Central memory CD8-positive, alpha-beta T cell (primary cell): ENCODE measurements at places on chromosomes 6 and 20.
A peak's percentile ranks its signal among the peaks of the same experiment; 100 is the strongest.

GRCh38 chr20:3925899-3926638, 36.9 kb downstream of the PANK2 start:
- H3K4me1 ChIP-seq, result peaks cover 70% of the 10 kb centered on the region
- no peak overlapping the region for H3K4me3 ChIP-seq
- no peaks in the 10 kb centered on the region for H3K27me3 ChIP-seq
- H3K36me3 ChIP-seq, result peaks cover 40% of the 10 kb centered on the region

DNA sequence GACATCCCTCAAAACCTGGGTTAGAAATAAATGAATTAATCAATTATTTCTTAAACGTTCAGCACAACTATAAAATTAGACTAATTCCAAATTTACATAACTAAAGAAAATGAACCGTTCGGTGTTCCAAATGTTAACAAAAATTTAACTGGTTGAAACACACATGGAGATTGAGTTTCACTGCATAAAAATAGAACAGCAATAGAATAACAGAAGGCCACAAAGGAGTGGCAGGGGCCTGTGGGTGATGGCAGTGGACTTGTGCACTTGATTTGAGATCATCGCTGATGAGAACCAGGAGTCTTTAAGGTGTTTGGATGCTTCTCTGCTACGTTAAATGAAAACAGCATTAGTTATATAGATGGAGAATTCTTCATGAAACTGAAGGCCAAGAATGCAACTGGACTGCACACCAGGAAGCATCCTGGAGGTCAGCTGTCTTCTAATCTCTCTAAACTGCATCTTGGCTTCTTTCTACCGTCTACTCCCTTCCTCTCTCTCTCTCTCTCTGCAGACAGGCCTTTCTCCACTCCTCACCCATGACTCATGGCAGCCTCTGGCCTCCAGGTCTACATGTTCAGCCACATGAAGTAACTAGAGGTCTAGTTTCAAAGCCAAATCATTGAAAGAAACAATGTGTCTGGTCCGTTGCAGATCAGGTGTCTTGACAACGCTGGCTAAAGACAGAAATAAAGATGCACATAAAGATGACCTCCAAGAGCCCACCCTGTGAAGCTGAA, 111.3 kb downstream of the SIM1 start:
- H3K27ac ChIP-seq, result no peak overlapping the region
- no peak overlapping the region for H3K4me3 ChIP-seq
- DNase-seq, result no peak
- peaks cover 1% of the 10 kb centered on the region for H3K36me3 ChIP-seq
- H3K4me1 ChIP-seq, result no peaks in the 10 kb centered on the region
- no peaks in the 10 kb centered on the region for H3K27me3 ChIP-seq

DNA sequence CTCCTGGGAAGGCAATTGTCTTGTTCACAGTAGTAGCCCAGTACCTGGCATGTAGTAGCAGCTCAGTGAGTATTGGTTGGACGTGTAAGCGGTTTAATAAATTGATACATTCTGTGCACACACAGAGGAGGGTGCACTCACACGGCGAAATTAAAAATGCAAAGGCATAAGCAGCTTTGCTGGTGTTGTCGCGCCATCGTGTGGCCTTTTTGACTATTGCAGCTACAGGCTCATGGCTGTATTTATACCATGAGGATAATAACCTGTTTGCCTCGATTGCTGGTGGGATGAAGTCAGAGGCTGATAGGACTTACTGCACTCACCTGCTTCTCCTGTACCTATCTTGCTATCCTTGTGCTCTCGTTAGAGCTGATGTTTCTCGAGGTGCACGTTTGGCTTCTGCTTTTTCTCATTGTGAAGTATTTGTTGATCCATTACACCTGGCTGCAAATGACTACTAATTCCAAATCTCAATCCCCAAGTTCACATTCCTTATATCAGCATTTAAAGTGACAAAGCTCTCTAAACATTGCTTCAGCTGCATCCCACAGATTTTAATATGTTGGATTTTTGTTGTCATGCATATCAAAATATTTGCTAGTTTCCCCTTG, 61.5 kb downstream of the TBXT start:
- no peak overlapping the region for H3K4me3 ChIP-seq
- H3K36me3 ChIP-seq, result no peaks in the 10 kb centered on the region
- peak; percentile 27 for DNase-seq
- H3K4me1 ChIP-seq, result peaks cover 5% of the 10 kb centered on the region
- no peak overlapping the region for H3K27ac ChIP-seq
- H3K27me3 ChIP-seq, result peaks cover 33% of the 10 kb centered on the region

DNA sequence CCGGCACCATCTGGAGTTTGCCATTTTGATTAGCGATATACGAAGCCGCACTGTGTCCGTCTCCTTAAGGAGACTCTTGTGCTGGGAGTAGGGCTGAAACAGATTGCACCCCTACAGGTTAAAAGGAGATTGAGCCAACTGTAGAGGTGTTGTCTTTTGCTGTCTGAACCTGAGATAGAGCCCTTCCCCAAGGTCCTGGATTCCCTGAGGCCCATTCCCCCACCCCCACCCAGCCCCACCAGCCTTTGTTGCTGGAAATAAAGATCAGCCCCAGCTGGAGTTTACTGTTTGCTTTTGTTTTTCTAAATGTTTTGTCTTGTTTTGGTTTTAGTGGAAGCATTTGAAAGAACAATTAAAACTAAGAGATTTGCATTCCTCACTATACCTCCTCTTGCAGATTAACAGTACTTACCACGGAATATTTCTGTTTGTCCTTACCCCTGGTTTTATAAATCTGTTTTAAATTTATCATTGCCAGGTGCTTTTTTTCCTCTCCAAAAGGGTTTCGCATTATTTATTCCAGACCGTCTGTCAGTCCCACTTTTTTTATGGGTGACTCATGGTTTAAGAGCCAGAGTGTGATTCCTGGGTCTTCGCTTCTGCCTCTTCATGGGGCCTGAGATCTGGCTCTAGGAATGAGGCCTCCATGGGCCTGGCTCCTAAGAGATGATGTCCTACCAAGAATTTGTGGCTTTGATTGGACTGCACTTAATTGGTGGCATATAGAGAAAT, 169.2 kb downstream of the DTNBP1 start:
- DNase-seq, result no peak
- no peak overlapping the region for H3K4me3 ChIP-seq
- peaks cover 18% of the 10 kb centered on the region for H3K36me3 ChIP-seq
- no peaks in the 10 kb centered on the region for H3K27me3 ChIP-seq
- peaks cover 46% of the 10 kb centered on the region for H3K4me1 ChIP-seq
- no peak overlapping the region for H3K27ac ChIP-seq

- H3K36me3 ChIP-seq, result peaks cover 2% of the 10 kb centered on the region
- no peak overlapping the region for H3K27ac ChIP-seq
- no peak for DNase-seq
- no peaks in the 10 kb centered on the region for H3K4me1 ChIP-seq
Measured at GRCh38 chr6:134186355-134186754, 131.6 kb downstream of the SGK1 start.

- H3K36me3 ChIP-seq, result peaks cover 9% of the 10 kb centered on the region
- H3K27ac ChIP-seq, result no peak overlapping the region
- no peak overlapping the region for H3K4me3 ChIP-seq
- peaks cover 74% of the 10 kb centered on the region for H3K4me1 ChIP-seq
- DNase-seq, result no peak
- H3K27me3 ChIP-seq, result no peaks in the 10 kb centered on the region
Measured at GRCh38 chr6:105382496-105382895, 20.4 kb downstream of the PREP start.

GRCh38 chr20:17912916-17913315, 55.7 kb downstream of the SNX5 start:
- peaks cover 46% of the 10 kb centered on the region for H3K27me3 ChIP-seq
- no peak for DNase-seq
- H3K36me3 ChIP-seq, result no peaks in the 10 kb centered on the region
- H3K4me3 ChIP-seq, result no peak overlapping the region
- no peaks in the 10 kb centered on the region for H3K4me1 ChIP-seq
- H3K27ac ChIP-seq, result no peak overlapping the region

- peaks cover 13% of the 10 kb centered on the region for H3K4me1 ChIP-seq
- no peak overlapping the region for H3K4me3 ChIP-seq
- no peaks in the 10 kb centered on the region for H3K27me3 ChIP-seq
- no peak overlapping the region for H3K27ac ChIP-seq
Measured at GRCh38 chr20:63891061-63892002, 3.6 kb upstream of the DNAJC5 start.

- peaks cover 70% of the 10 kb centered on the region for H3K4me1 ChIP-seq
- no peaks in the 10 kb centered on the region for H3K27me3 ChIP-seq
- H3K4me3 ChIP-seq, result no peak overlapping the region
- no peak overlapping the region for H3K27ac ChIP-seq
Measured at GRCh38 chr20:46683939-46684750, 5.1 kb downstream of the TP53RK start.

DNA sequence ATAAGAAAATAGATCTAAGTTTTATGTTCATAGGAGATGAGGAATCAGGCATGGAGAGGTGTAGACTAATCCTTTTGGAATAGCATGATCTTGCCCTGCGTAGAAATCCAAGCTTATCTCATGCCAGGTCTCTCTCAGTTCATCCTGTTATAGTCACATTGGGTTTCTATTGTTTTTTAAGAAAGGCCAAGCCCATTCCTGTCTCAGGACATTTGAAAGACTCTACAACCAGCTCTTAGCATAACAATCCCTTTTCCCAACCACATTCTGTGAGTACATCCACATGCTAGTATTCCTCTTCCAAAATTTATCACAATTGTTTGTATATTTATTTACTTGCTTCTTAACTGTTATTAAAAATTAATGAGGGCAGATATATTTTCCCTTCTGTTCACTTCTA, 130.3 kb downstream of the MMUT start:
- no peak for DNase-seq
- H3K4me3 ChIP-seq, result no peak overlapping the region
- H3K4me1 ChIP-seq, result no peaks in the 10 kb centered on the region
- H3K36me3 ChIP-seq, result no peaks in the 10 kb centered on the region
- no peaks in the 10 kb centered on the region for H3K27me3 ChIP-seq
- H3K27ac ChIP-seq, result no peak overlapping the region

GRCh38 chr6:78594668-78595066, 272.7 kb upstream of the IRAK1BP1 start:
- H3K27me3 ChIP-seq, result no peaks in the 10 kb centered on the region
- no peak overlapping the region for H3K27ac ChIP-seq
- H3K4me3 ChIP-seq, result no peak overlapping the region
- DNase-seq, result no peak
- no peaks in the 10 kb centered on the region for H3K4me1 ChIP-seq
- H3K36me3 ChIP-seq, result no peaks in the 10 kb centered on the region

- H3K27ac ChIP-seq, result no peak overlapping the region
- H3K27me3 ChIP-seq, result peaks cover 68% of the 10 kb centered on the region
- no peak for DNase-seq
- H3K4me3 ChIP-seq, result no peak overlapping the region
- H3K36me3 ChIP-seq, result no peaks in the 10 kb centered on the region
- H3K4me1 ChIP-seq, result peaks cover 8% of the 10 kb centered on the region
Measured at GRCh38 chr20:63028461-63028921, 21.7 kb upstream of the BHLHE23 start.

GRCh38 chr20:32819992-32820697, 391 bp downstream of the MAPRE1 start:
- peak; percentile 79 for DNase-seq
- peak overlapping the region; percentile 92 for H3K4me3 ChIP-seq
- peak overlapping the region; percentile 23 for H3K27ac ChIP-seq
- peaks cover 18% of the 10 kb centered on the region for H3K36me3 ChIP-seq

DNA sequence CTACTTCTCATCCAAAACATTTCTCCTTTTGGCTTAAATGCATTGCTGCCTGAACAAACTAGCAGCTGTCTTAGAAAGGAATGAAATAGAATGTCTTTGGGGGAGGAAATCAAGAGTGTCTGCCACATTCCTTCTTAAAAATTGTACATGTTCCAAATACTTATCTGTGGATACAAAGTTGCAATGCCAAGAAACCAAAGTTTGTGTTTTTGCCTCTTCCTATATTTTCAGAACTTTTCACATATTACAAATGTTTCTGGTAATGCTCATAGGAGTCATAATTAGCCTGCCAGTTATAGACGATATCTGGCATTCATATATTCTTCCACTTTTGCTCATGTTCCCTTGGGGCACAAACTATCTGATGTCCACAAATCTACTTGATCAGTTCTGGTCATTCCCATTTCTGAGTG, 165.5 kb upstream of the BMP5 start:
- H3K4me1 ChIP-seq, result no peaks in the 10 kb centered on the region
- no peak overlapping the region for H3K27ac ChIP-seq
- no peaks in the 10 kb centered on the region for H3K27me3 ChIP-seq
- peaks cover 2% of the 10 kb centered on the region for H3K36me3 ChIP-seq

DNA sequence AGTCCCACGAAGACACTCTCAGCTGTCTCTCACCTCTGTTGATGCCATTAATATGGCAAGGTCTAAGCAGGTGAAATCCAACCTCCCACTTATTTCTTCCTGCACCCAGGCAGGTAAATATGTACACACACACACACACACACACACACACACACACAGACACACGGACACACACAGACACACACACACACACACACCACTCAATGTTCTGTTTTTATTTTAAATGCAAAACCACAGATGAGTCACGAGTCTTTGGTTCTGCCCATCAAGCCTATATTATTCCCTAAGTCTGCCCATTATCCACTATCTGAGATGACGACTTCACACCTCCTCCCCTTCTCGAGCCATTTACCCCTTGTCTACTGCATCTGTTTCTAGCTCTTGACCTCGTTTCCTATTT, 344.7 kb downstream of the CDH26 start:
- no peak for DNase-seq
- H3K4me3 ChIP-seq, result no peak overlapping the region
- no peak overlapping the region for H3K27ac ChIP-seq
- H3K4me1 ChIP-seq, result no peaks in the 10 kb centered on the region
- no peaks in the 10 kb centered on the region for H3K36me3 ChIP-seq

- peaks cover 32% of the 10 kb centered on the region for H3K36me3 ChIP-seq
- no peak for DNase-seq
- H3K4me1 ChIP-seq, result peaks cover 37% of the 10 kb centered on the region
- H3K27me3 ChIP-seq, result no peaks in the 10 kb centered on the region
Measured at GRCh38 chr6:26025047-26025893, 62.0 kb upstream of the HFE start.

DNA sequence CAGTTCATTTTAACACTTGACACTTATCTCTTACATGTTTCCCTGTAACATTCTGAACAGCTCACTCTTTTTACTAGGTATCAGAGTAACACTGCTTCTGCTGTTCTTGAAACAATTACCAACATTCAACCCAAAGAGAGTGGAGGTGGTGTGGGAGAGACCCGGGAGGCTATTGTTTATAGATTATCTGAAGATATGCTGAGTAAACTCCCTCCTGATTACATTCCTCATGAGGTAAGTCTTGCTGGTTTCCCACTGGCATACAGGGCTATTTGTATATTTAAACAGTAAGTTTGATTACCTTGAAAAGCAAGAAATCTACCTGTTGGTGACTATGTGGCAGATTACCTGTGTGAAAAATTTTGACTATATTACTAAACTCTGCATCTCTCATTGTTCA, 39.8 kb upstream of the GLP1R start:
- no peak overlapping the region for H3K4me3 ChIP-seq
- no peak overlapping the region for H3K27ac ChIP-seq
- H3K27me3 ChIP-seq, result peaks cover 79% of the 10 kb centered on the region
- no peaks in the 10 kb centered on the region for H3K4me1 ChIP-seq

DNA sequence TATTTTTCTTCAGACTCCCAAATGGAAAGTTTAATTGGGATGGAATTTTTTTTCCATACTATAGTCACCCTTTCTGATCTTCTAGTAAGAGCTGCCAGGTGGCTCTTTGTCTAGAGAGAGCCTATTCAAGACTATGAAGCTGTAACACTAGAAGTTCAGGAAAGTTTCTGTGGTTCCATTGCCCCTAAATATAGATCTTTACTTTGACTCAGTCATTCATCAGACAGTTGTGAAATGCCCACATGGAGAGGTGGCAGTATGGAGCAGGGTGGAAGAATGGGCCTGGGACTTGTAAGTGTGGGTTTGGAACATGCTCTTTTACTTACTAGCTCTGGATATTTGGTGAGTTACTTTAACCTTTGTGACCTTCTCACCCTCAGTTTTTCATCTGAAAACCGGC, 87.8 kb downstream of the CTNNBL1 start:
- H3K27me3 ChIP-seq, result no peaks in the 10 kb centered on the region
- H3K4me1 ChIP-seq, result no peaks in the 10 kb centered on the region
- no peak overlapping the region for H3K27ac ChIP-seq
- H3K4me3 ChIP-seq, result no peak overlapping the region
- DNase-seq, result no peak
- peaks cover 13% of the 10 kb centered on the region for H3K36me3 ChIP-seq
